Cortex of kidney (tissue), 1 donor: ENCODE measurements at places on chromosomes 5 and 9.

- no peak for DNase-seq
Measured at GRCh38 chr5:22063717-22064116, 789.4 kb downstream of the CDH12 start.

GRCh38 chr9:70398145-70398556, 16.3 kb downstream of the KLF9 start:
- DNase-seq: no peak

GRCh38 chr9:21317956-21318923, 13.1 kb upstream of the IFNA5 start:
- no peak for DNase-seq

DNA sequence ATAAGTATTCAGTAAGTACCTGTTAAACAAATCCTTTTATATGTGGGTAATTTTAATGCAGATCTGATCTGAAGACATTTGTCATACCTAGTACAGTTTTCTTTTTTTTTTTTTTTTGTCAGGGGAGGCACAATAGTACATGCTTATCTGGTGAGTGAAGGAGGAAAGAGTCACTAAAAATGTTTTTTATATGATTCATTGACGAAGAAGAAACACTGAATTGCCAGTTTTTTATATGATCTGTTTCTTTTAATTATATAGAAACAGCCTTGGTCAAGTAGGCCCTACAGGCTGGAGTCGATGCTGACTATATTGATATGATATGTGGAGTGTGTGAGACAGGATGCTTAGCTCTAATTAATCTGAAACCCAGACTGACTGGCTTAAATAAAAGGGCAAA, 315.2 kb downstream of the PSAT1 start:
- DNase-seq: no peak

DNA sequence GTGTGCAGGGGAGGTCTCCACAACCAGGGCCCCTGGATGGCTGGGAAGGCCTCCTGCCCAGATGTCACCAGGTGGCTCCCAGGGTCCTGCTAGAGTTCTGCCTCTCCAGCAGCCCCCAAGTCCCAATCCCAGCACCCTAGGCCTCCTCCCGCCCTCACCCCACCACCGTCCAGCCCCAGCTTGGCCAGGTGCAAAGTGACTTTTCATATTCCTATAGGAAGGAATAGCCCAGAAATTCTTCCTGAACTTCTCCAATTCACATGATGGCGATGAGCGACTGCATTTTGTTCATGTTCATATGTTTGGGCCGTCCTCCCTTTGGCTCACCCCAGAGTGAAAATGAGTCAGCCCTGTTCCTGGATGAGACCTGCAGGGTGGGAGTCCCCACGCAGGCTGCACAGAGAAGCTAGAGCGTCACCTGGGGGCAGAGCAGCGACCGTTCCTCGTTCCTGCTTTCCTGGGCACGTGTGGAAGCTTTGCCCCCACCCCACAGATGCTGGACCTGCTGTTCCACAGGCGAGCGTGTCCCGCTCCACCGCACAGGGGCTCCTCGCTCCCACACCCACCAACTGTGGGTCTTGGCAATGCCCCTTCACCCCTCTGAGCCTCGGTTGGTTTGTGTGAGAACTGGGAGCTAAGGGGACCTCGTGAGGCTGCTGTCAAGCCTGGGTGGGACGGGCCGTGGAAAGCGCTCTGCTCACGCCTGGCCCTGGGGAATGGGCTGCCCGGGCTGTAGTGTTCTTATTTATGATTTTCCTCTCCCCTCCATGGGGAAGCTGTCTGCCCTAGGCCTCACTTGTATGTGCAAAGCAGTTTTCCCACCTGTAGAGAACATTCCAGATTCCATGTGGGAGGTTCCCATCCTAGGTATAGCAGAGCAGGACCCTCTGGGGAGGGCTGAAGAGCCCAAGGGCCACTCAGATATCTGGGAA, 6.9 kb downstream of the MRPS2 start:
- DNase-seq: no peak

DNA sequence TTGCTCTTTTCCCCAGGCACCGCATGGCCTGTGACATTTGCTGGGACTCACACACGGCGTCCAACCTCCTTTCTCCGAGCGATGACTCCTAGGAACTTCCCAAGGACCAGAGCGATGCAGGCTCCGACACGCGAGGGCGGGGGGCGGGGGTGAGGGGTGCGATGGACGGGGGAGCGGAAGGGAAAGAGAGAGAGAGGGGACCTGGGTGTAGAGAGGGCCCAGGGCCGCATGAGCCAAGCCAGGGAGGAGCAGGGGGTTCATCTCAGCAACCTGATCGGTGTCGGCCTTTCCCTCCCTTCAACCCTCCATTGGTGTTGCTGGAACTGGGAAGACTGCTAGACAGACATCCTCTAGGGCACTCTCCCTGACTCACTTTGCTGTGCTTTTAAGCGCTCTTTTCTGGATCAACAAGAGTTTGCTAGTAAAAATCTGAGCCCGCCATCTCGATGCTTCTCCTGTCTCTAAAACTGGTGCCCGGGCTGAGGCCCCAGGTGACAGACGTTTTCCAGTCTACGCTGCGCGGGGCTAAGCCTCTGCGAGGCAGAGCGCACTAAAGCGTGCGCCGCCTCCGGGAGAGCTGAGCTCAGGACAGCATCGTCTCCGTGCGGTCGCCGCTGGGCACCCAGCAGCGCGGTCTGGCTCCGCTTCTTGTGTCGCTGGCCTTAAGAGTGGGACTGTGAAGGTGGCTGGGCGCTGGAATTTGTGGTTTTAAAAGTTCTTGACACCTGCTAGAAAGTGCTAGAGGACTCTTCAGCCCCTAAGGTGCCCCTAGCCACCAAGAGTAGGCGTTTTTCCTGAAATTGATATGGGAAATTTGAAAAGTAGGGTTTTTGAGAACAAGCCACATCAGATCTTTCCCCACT, 1.0 kb upstream of the TSLP start:
- DNase-seq: no peak

DNA sequence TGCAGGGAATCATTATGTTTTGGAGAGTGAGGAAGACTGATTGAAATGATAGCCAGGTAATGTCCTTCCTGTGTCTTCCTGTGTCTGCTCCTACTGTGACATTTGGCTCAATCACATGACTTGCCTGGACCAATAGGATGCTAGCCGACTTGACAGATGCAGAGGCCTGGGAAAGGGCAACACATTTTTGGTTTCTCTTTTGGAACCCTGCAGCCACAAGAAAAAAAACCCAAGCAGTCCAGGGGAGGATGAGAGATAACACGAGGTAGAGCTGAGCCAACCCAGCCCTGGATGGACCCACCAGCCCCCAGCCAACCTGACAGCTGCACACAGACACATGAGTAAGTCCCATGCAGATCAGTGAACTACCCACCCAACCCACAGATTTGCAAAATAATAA, 256.1 kb upstream of the SMARCA2 start:
- DNase-seq: no peak

- no peak for DNase-seq
Measured at GRCh38 chr9:127168756-127169574, 46.5 kb upstream of the ANGPTL2 start.

GRCh38 chr9:6014670-6015270, 654 bp downstream of the RANBP6 start:
- DNase-seq: no peak

DNA sequence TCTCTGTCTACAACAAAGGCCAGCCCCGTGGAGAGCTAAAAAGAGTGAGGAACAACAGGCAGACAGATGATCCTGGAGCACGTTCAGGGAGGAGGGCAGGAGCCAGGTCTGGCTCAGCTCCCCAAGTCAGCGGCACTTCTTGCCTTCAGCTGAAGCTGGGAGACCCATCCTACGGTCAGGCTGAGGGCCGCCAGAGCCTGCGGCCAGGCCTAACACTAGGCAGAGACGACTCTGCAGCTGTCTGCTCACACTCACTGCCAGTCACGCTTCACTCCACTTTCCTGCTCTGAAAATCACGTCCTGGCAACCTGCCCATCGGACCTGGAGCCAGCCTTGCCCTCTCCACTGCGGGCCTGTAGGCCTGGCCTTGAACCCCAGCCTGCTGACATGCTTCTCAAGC, 160.9 kb upstream of the LHFPL2 start:
- DNase-seq: no peak

- no peak for DNase-seq
Measured at GRCh38 chr9:88344013-88344412, 44.2 kb upstream of the SPIN1 start.

GRCh38 chr5:169243651-169244422, 57.1 kb downstream of the SLIT3 start:
- no peak for DNase-seq

- DNase-seq: no peak
Measured at GRCh38 chr5:96214442-96215197, 218.4 kb downstream of the PCSK1 start.

DNA sequence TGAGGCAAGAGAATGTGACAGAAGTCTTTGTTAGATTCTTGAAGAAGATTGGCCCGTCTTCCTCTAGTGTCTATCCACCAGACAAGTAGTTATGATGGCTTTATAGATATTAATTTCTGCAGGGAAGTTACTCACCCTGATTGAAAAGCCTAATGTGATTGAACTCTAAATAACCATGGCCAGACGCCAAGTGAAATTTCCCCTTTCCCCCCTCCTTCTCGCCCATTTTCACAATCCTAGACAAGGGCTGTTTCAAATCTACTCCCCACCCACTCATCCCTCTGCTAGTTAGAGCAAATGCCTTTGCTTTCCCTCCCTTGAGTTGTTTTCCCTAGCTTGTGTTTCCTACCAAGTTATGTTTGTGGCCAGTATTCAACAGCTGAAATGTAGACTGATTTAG, 182.5 kb downstream of the TMEM167A start:
- DNase-seq: no peak
